NCI-H1436 (cell line): ENCODE measurements at places on chromosomes 4 and X.

DNA sequence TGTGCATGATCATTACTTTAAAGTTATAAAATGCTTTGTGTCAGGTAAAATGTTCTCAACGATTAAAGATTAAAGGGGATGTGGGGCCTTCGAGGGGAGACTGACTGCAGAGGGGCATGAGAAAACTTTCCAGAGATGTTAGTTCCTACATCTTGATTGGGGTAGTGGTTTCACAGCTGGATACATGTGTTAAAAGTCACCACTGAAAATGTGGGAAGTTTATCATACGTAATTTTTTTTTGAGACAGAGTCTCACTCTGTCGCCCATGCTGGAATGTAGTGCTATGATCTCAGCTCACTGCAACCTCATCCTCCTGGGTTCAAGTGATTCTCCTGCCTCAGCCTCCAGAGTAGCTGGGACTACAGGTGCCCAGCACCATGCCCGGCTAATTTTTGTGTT lies 79.5 kb downstream of the RBM47 start:
- no peak for DNase-seq

GRCh38 chrX:32987142-32987541 lies 224.2 kb downstream of the DMD start:
- DNase-seq = no peak

DNA sequence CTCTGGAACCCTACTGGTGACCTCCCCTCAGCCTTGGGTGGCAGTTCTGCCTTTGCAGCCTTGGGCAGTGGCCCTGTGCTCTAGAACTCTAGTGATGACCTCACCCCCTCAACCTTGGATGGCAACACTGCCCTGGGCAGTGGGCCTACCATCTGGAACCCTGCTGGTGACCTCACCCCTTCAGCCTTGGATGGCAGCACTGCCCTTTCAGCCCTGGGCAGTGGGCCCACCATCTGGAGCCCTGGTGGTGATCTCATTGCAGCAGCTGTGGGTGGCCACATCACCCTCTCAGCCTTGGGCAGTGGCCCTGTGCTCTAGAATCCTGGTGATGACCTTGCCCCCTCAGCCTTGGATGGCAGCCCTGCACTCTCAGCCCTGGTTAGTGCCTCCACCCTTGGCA lies 129.3 kb downstream of the RBMX2 start:
- no peak for DNase-seq

- DNase-seq = peak; percentile 75
Observed at GRCh38 chr4:663438-664428, 10.3 kb downstream of the ATP5ME start.

DNA sequence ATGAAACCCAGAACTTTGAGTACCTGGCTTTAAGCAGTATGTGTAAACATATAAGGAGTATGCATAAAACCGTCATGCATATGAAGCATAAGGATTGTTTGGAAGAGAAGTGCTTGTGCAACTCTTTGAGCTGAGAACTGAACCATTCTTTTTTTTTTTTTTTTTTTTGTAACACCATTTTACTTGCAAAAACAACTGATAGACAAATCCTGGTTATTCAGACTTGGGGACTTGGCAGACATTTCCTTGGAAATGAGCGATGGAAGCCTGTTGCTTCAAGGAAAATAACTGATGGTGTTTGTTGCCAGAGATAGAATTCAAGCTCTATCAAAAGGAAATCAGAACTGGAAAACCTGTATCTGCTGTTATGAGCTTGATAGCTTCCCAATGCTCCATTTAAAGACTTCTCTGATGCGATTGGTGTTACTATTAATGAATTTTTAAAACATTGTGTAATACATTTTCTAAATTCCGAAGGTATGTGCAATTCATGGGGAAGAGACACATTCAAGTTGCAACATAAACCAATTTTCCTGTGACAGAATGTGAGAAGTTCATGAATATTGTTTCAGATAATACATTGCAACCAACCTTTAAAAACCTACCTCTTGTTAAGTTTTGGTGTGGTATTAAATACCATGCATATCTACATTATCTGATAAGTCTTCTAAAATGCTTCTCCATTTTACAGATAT lies 47.0 kb upstream of the FAT1 start:
- no peak for DNase-seq

DNA sequence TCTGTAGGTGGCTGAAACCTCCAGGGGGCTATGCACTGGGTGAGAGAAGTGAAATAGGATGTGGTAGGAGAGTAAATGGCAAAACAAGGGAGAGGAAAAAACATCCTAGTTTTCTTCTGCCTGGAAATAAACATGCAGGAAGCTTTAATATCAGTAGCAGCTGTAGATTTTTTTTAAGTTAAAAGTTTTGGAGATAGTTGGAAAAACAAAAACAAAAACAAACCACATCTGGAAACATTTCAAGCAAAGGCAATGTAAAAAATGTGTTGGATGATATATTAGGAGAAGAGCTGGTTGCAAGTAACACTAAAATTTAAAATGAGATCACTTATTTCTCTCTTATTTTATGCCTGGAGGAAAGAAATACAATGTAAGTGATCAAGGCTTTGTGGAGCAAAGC lies 388.0 kb downstream of the SPRY1 start:
- DNase-seq = no peak

DNA sequence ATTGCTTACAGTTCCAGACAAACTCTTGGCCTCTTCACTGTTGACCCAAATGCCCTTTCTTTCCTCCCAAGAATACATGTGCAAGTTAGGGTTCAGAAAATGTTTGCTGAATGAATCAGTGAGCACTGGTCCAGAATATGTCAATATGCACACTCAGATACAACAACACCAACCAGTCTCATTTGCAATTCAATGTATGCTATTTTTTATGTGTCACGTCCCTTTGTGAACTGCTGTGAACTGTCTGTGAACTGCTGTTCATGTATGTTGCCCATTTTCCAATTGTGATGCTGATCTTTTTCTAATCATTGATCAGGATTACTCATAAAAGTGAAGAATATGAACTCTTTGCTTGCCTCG lies 17.8 kb downstream of the GAB3 start:
- DNase-seq = no peak

GRCh38 chr4:108544481-108544880 lies 75.9 kb upstream of the RPL34 start:
- no peak for DNase-seq

DNA sequence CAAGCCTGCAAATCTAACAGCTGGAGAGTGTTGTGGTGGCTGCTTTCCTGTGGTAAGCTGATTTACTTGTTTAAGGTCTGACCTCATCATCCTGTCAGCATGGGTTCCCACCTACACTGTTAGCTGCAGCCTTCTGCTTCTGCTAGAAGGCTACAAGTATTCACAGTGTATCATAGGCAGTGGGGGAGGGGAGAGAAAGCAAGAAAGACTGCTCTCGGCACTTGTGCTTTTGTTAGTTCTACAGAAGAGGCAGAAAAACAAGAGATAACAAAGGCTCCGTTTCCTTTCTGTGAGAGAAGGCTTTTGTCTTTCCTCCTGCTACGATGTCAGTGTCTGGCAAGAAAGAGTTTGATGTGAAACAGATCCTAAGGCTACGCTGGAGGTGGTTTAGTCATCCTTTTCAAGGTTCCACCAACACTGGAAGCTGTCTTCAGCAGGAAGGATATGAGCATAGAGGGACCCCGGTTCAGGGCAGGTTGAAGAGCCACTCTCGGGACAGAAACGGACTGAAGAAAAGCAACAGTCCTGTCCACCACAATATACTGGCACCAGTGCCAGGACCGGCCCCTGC lies at the start of gene KLHL4:
Gene KLHL4 (plus strand): TSS at position 232 of the 571 bp plus-strand sequence. CDS start 92 bp downstream, at position 324.
- DNase-seq = no peak

GRCh38 chr4:80362578-80363181 lies 27.1 kb downstream of the CFAP299 start:
- DNase-seq = peak; percentile 56

GRCh38 chrX:137040113-137040794 lies 6.5 kb upstream of the GPR101 start:
- DNase-seq = no peak

GRCh38 chr4:101956068-101956825 lies 165.7 kb downstream of the BANK1 start:
- no peak for DNase-seq

DNA sequence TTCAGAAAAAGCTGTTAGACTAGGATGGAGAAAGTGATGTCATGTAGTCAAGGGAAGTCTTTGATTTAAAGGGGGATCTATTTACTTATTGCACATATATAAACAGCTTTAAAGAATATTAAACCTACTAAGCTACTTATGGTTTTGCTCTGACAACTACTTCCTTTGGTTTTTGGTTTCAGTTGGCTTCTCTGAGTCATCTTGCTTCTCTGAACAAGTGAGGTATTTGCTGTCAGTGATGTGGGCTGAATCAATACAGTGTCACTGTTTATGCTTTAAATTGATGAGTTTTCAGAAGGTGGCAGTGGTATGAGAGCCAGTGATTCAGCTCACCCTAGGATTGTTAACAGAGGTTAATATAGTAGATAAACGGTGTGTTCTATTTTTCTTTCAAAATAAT lies 75.1 kb downstream of the CEP44 start:
- no peak for DNase-seq

GRCh38 chr4:159297091-159297490 lies 194.2 kb downstream of the RAPGEF2 start:
- DNase-seq = no peak

DNA sequence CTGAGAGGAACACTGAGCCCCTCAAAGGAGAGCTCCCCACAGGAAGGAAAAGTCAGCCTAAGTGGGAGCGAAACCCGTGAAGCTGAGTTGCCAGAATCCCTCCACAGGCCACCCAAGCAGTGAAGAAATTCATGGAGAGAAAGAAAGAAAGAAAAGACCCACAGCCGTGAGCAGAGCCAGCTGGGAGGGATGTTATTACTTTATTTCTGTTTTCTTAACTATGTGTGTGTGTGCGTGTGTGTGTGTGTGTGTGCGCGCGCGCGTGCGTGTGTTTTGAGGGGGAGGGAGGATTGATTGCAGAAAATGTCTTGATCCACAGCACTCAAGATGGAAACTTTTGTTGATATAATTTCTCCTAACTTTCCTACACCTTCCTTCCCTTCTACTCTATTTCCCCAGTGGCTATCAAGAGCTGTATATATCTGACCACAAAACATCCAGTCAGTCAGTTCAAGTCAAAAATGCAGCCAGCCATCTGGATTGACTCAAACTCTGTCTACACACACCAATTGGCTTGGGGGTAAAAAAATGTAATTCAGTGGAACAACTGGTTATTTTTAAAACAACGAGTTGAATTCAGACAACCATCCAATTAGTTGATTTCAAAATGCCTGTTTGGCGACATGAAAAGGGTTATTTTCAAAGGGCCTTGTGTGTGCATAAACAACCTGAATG lies 13.8 kb upstream of the GPC3 start:
- no peak for DNase-seq

GRCh38 chr4:174215961-174216680 lies 67.3 kb downstream of the FBXO8 start:
- DNase-seq = no peak

- DNase-seq = no peak
Observed at GRCh38 chr4:88919056-88919455, 137.9 kb downstream of the FAM13A start.

DNA sequence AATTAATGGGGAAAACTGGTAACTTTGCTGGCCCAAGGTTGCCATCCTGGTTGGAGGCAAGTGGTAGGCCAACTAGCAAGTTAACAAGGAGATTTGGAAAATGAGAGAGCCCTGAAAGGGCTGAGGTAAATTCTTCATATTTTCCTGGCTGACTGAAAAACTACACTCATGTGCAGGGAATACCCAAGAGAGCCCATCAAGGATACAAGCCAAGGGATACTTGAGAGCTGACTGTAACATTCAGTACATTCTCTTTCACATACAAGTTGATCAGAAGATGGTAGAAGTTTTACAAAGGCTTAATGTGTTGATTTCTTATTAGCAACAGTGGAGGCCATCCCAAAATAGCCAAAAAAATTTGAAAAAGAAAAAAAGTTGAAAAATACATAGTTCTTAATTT lies 33.3 kb downstream of the IL2 start:
- no peak for DNase-seq

GRCh38 chr4:181745933-181746625 lies 497.1 kb upstream of the TENM3 start:
- peak; percentile 72 for DNase-seq

- no peak for DNase-seq
Observed at GRCh38 chr4:183755596-183755995, 96.5 kb downstream of the TRAPPC11 start.

GRCh38 chr4:2141762-2142451 lies 82.8 kb downstream of the NAT8L start:
- no peak for DNase-seq

GRCh38 chr4:25449270-25449669 lies 72.2 kb downstream of the ANAPC4 start:
- DNase-seq = no peak

- peak; percentile 28 for DNase-seq
Observed at GRCh38 chrX:42119076-42119475, 195.7 kb upstream of the CASK start.

- DNase-seq = no peak
Observed at GRCh38 chrX:124467202-124467601, 120.8 kb downstream of the SH2D1A start.

GRCh38 chrX:52990848-52991247 lies 32.5 kb upstream of the FAM156A start:
- no peak for DNase-seq

DNA sequence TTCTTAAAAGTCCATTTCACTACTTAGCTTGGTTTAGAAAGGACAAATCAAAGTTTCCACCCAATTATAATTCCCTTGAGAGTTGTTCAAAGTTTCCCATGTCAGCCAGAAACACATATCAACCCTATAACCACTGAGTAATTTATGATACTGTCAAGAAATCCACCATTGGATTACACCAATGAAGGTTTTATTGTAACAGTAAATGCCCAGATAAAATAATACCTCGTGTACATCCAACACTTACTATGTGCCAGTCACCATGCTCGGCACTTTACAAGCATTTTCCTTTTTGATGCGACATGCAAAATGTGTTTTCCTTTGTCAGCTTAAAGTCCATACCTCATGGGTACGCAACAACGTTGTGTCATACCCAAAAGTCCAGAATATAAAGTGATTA lies 64.0 kb downstream of the MID1 start:
- DNase-seq = no peak

DNA sequence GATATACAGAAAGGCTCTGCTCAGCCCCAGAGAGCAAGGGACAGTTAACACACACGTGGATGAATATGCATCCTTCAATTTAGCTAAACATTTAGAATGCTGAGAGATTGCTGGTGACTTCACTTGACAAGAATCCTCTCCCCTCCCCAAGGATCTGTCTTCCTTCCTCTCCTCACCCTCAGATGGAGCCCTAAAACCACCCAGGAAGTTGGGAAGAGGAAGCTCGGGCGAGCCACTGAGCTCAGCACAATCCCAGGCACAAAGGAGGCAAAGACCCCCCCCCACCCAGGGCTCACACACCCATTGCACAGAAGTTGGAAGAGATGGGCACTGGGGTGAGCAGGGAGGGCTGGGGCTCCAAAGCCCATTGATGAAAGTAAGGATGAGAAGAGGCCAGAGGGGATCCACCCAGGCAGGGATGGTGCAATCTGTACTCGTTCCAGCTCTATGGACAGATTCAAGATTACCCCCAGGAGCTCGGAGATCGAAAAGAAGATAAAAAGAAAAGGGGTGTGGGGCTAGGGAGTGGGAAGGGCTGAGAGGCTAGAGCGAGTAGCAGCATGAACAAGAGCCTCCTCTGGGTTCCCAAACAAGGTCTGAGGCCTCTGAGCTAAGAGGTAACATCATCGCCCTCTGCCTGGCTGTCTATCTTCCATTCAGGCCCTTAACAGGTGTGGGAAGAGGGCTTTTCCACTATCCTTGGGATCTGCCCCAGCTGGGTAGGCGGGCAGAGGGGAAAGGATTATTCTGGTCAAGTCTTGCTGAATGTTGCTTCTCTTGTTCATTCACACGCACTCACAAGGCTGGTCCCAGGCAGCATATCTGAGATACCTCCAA lies 1.2 kb downstream of the TFE3 start:
- no peak for DNase-seq

- DNase-seq = no peak
Observed at GRCh38 chr4:170014359-170015011, 11.7 kb downstream of the MFAP3L start.

GRCh38 chr4:24321131-24321530 lies 263.2 kb downstream of the DHX15 start:
- DNase-seq = no peak
